Activated CD8-positive, alpha-beta T cell treated with anti-CD3 and anti-CD28 coated beads, Interleukin-2, amount 10 ng/mL, durations not matched to agents 7 days and 5 days (primary cell): ENCODE measurements at places on chromosomes 12 and 14. TPM values are rescaled to one million over a fixed set of nuclear protein-coding genes. Genes with fewer than 3 reads are reported as not detected.

The TMEM121 gene
- 9.2 TPM for total RNA-seq

GRCh38 chr14:44657696-44658388 is 150.8 kb upstream of the FSCB start:
- H3K4me1 ChIP-seq: peaks cover 6% of the 10 kb centered on the region
- DNase-seq: no peak
- H3K36me3 ChIP-seq: no peaks in the 10 kb centered on the region

The NRIP2 gene
- total RNA-seq: not detected

- DNase-seq: no peak
- H3K27ac ChIP-seq: no peak overlapping the region
- no peak overlapping the region for H3K4me3 ChIP-seq
- H3K36me3 ChIP-seq: no peaks in the 10 kb centered on the region
These were observed 189.0 kb upstream of the CCND2 start for GRCh38 chr12:4084573-4084972.

The UBE2N gene
- total RNA-seq: 194 TPM

- H3K4me3 ChIP-seq: no peak overlapping the region
- no peak overlapping the region for H3K27ac ChIP-seq
- DNase-seq: no peak
- no peaks in the 10 kb centered on the region for H3K4me1 ChIP-seq
- H3K27me3 ChIP-seq: no peaks in the 10 kb centered on the region
These were observed 48.2 kb downstream of the MOK start for GRCh38 chr14:102256716-102257115.

The LRP6 gene
- 0.37 TPM for total RNA-seq

The OR6C2 gene
- total RNA-seq: not detected

DNA sequence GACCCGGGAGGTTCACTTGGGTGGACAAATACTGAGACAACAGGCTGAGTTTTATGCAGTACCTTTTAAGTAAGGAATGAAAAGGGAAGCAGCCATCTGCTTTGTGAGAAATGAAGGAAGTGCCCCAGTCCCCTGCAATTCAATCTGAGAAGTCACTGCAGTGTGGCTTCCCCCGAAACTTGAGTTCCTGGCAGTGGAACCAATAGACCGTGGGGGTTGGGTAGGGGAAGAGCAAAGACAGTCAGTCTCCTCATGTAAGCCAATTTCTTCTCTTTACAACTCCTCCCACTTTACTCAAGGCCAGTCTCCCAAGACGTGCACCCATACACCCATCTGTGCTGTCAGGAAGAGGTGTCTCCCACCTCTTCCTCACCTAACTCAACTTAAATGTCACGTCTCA is 206.5 kb downstream of the BCAT1 start:
- peaks cover 14% of the 10 kb centered on the region for H3K4me1 ChIP-seq
- no peak overlapping the region for H3K27ac ChIP-seq
- no peaks in the 10 kb centered on the region for H3K36me3 ChIP-seq

The EML1 gene
- not detected for total RNA-seq

- no peaks in the 10 kb centered on the region for H3K27me3 ChIP-seq
- no peak overlapping the region for H3K4me3 ChIP-seq
- DNase-seq: no peak
- H3K4me1 ChIP-seq: peaks cover 17% of the 10 kb centered on the region
These were observed 38.0 kb downstream of the CCDC60 start for GRCh38 chr12:119372540-119372939.

- peaks cover 24% of the 10 kb centered on the region for H3K4me1 ChIP-seq
- no peak for DNase-seq
- no peaks in the 10 kb centered on the region for H3K27me3 ChIP-seq
- no peak overlapping the region for H3K4me3 ChIP-seq
- peaks cover 31% of the 10 kb centered on the region for H3K36me3 ChIP-seq
These were observed 6.0 kb downstream of the DMAC2L start for GRCh38 chr14:50318031-50318626.

GRCh38 chr12:112822056-112822455 is 30.5 kb downstream of the RPH3A start:
- no peaks in the 10 kb centered on the region for H3K4me1 ChIP-seq
- no peak overlapping the region for H3K27ac ChIP-seq
- H3K36me3 ChIP-seq: no peaks in the 10 kb centered on the region
- no peak overlapping the region for H3K4me3 ChIP-seq

The PMEL gene
- total RNA-seq: 0.10 TPM

DNA sequence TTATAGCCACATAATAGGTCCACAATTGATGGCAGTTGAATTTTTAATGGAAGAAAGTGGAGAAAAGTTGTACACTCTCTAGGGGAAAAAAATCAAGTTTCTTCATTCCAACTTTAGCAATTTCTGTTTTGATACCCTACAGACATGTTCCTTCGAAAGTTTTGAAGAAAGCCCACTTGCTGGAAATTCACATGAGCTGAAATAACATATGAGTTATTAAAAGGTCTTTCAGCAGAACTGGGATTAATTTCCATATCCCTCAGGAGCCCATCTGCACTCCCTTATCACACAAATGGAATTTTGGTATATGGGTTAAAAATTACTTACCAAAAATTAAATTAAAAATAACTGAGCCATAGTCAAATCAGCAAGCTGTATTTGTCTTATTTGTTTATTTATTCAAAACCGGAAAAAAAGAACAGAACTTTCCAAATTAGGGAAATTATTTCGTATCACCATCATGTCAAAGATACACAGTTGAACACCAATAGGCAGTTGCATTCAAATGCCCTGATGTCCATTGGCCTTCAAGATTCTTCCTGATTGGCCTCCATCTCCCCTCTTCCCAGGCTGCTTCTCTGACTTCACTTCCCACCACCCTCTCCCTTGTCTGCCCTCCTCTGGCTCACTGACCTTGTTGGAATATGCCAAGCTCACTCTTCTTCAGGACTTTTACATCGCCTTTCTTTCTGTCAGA is 445.5 kb downstream of the EGLN3 start:
- no peak for DNase-seq
- no peak overlapping the region for H3K4me3 ChIP-seq
- no peaks in the 10 kb centered on the region for H3K4me1 ChIP-seq
- H3K27ac ChIP-seq: no peak overlapping the region

- H3K27ac ChIP-seq: no peak overlapping the region
- no peaks in the 10 kb centered on the region for H3K36me3 ChIP-seq
- H3K4me1 ChIP-seq: no peaks in the 10 kb centered on the region
- no peaks in the 10 kb centered on the region for H3K27me3 ChIP-seq
- H3K4me3 ChIP-seq: no peak overlapping the region
- DNase-seq: no peak
These were observed 73.3 kb upstream of the USP44 start for GRCh38 chr12:95624589-95624988.

GRCh38 chr12:41466300-41466699 is 278.2 kb downstream of the PDZRN4 start:
- no peak overlapping the region for H3K27ac ChIP-seq
- no peaks in the 10 kb centered on the region for H3K4me1 ChIP-seq
- no peaks in the 10 kb centered on the region for H3K27me3 ChIP-seq
- no peak overlapping the region for H3K4me3 ChIP-seq
- DNase-seq: no peak

The GSG1 gene
- not detected for total RNA-seq

The PPP1R36 gene
- total RNA-seq: 0.47 TPM

GRCh38 chr12:57893431-57894353 is 47.2 kb upstream of the CTDSP2 start:
- peaks cover 36% of the 10 kb centered on the region for H3K4me1 ChIP-seq
- no peaks in the 10 kb centered on the region for H3K36me3 ChIP-seq
- peaks cover 8% of the 10 kb centered on the region for H3K27me3 ChIP-seq
- DNase-seq: no peak
- no peak overlapping the region for H3K4me3 ChIP-seq

The KRT74 gene
- not detected for total RNA-seq

The MYO1H gene
- total RNA-seq: not detected

The OVCH1 gene
- total RNA-seq: not detected

The SLC25A21 gene
- not detected for total RNA-seq

The ADAMTS20 gene
- not detected for total RNA-seq

The ARHGEF25 gene
- total RNA-seq: 0.37 TPM

- no peak for DNase-seq
- no peaks in the 10 kb centered on the region for H3K27me3 ChIP-seq
- no peak overlapping the region for H3K27ac ChIP-seq
- H3K36me3 ChIP-seq: no peaks in the 10 kb centered on the region
- H3K4me3 ChIP-seq: no peak overlapping the region
- peaks cover 8% of the 10 kb centered on the region for H3K4me1 ChIP-seq
These were observed 39.7 kb downstream of the LRCOL1 start for GRCh38 chr12:132570635-132571034.

The NFYB gene
- 25.4 TPM for total RNA-seq

DNA sequence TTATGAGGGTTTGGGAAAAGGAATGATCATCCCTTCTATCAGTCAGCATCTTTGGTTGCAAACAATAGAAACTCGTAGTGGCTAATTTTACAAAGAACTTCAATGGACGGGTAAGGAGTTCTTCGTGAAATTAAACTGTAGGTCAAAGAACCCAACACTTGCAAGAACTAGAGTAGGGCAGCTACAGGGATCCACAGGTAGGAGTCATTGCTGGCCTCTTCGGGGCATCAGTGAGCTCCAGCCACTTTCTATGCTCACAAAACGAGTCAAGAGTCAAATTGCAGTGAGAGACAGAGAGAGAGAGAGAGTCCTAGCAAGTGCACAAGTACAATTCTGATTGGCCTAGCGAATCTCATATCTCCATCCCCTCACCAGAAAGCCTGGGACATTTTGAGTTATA is 29.9 kb upstream of the OTX2 start:
- H3K27me3 ChIP-seq: peaks cover 6% of the 10 kb centered on the region
- no peak for DNase-seq
- H3K36me3 ChIP-seq: no peaks in the 10 kb centered on the region
- no peak overlapping the region for H3K4me3 ChIP-seq
- no peaks in the 10 kb centered on the region for H3K4me1 ChIP-seq
- no peak overlapping the region for H3K27ac ChIP-seq

The FAM90A1 gene
- total RNA-seq: 0.10 TPM

GRCh38 chr14:75428230-75429104 is 645 bp downstream of the JDP2 start:
- DNase-seq: no peak
- H3K4me3 ChIP-seq: peak overlapping the region; percentile 67
- peaks cover 36% of the 10 kb centered on the region for H3K27me3 ChIP-seq
- peaks cover 17% of the 10 kb centered on the region for H3K4me1 ChIP-seq
- no peak overlapping the region for H3K27ac ChIP-seq

The PLA2G1B gene
- total RNA-seq: not detected

DNA sequence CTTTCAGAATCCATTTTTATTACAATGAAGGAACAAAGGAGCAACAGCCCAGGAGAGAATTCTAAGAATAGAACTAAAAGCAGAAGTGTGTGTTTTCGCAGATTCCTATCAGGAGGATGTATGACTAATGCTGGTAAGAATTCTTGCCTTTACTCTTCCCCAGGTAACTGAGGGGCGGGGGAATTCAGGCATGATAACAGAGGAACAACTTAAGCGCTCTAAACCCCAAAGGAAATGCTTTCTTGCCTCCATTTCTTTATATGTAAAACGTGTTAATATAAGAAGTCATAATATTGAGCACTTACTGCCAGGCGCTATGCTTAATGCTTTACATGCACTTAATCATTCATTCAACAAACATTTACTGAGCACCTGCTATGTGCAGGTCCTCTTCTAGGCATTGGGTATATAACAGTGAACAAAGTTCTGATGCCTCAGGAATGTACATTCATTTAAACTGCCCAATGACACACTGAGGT is 4.5 kb downstream of the HCAR1 start:
- H3K36me3 ChIP-seq: no peaks in the 10 kb centered on the region
- H3K27me3 ChIP-seq: no peaks in the 10 kb centered on the region
- no peak overlapping the region for H3K4me3 ChIP-seq
- peak overlapping the region; percentile 49 for H3K27ac ChIP-seq

The DDN gene
- total RNA-seq: 0.39 TPM

DNA sequence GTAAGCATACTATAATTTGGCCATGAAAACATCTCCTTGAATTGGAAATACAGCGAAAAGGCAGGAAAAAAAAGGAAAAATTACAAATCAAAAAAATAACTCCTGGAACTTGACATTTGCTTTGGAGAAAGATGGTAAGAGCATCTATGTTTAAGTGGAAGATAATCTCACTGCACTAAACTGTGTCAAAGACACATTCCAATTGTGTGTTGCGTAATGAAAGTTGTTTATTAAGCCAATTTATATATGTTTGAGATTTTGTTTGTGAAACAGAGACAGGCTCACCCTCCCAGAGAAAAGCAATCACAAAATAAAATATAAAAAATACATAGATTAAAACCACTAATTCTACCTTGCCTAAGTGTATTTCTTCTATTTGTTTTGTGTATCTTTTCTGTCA is 11.1 kb upstream of the ATXN7L3B start:
- H3K36me3 ChIP-seq: no peaks in the 10 kb centered on the region
- H3K27me3 ChIP-seq: peaks cover 11% of the 10 kb centered on the region
- no peak overlapping the region for H3K27ac ChIP-seq
- no peaks in the 10 kb centered on the region for H3K4me1 ChIP-seq

DNA sequence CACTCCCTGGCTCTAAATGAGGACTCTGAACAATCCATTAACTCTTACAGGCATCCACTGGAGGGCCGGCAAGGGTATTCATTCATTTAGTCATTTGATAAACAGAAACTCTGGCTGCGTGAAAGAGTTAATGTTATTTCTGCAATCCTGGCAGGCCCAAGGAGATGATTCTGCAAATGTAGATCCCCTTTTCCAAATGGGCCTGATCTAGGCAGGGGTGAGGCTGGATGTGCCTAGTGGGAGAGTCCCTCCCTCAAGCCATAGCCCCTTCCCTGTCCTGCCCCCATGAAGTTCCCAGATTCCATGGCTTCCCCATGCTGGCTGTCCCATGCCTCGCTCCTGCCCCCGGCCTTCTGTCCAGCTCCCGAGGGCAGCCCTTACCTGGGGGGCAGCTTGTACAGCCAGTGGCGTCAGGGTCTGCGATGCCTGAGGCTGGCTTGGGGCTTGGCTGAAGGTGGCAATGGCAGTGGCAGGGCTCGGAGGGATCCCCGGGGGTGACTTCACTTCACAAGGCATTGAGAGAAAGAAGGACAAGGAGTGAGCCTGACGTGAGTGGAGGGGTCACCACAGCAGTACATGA is 18.4 kb downstream of the POU6F1 start:
- H3K27me3 ChIP-seq: no peaks in the 10 kb centered on the region
- H3K27ac ChIP-seq: no peak overlapping the region
- H3K4me1 ChIP-seq: no peaks in the 10 kb centered on the region
- H3K36me3 ChIP-seq: no peaks in the 10 kb centered on the region
- no peak for DNase-seq
- H3K4me3 ChIP-seq: no peak overlapping the region

- no peak overlapping the region for H3K27ac ChIP-seq
- DNase-seq: no peak
- no peaks in the 10 kb centered on the region for H3K36me3 ChIP-seq
- H3K4me1 ChIP-seq: no peaks in the 10 kb centered on the region
- no peak overlapping the region for H3K4me3 ChIP-seq
These were observed 293.7 kb downstream of the TTC6 start for GRCh38 chr14:37889087-37889486.

DNA sequence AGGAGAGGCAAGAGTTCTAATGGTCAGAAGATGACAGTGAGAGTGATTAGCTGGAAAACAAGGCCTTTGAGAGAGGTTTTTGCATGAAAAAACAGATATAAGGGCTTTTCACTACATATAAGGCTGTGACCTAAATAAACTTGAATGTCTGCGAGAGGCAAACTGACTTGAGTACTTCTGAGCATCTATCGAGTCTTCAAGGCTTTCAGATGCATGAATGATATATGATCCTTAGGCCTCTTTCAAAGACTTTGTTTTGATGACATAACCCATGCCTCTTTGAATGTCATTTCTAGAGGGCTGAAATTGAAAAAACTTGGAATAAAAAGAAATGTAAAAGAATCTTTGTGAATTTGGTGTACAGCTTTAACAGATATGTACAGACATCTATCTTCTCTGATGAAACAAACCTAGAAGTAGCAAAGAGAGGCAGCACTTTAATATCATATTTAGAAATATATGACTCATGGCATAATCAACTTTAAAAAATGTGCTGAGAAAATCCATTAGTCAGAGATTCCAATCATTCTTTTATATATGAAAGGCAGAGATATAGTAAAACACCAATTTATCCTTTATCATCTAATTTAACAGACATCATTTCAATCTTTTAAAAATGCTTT is 72.6 kb downstream of the PPM1H start:
- no peaks in the 10 kb centered on the region for H3K4me1 ChIP-seq
- no peak for DNase-seq
- H3K4me3 ChIP-seq: no peak overlapping the region
- no peak overlapping the region for H3K27ac ChIP-seq
